ENCODE measurements at places on chromosomes 5 and 9.

- no peak for DNase-seq
Measured at GRCh38 chr9:87550253-87550954, 52.7 kb downstream of the DAPK1 start.

- no peak for DNase-seq
Measured at GRCh38 chr5:163384669-163385068, 52.7 kb upstream of the CCNG1 start.

DNA sequence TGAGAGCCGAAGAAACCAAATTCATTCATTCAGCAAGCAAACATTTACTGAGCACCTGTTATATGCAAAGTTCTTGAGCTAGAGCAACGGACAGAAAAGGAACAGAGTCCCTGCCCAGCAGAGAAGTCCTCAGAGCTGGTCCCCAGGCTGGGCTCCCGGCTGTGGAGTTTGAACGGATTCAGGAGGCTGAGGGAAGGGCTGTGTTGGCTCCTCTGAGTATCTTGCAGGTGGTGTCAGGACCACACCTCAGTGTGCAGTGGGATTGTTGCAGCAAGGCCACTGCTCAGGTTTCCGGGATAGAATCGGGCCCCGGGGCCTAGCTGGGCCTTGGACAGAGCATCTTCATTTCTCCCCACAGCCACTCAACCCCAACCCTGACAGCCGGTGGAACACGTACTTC is 5.1 kb downstream of the TBC1D13 start:
- no peak for DNase-seq

DNA sequence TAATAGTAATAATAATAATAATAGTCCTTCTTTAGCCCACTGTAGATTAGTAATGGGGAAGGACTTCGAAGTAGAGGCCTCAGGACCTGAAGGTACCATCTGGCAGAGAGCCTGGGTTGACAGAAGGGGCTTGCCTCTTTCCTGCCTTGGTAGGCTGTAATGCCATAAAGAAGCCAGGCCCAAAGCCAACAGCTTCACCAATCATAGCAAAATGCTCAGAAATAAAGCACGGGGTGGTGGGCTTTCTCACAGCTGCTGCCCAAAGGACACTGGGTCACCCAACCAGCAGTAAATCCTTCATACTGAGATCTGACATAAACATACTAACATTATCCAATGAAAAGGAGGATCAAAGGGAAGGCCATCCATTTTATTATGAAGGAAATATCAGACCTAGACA is 70.7 kb downstream of the SUSD1 start:
- no peak for DNase-seq

GRCh38 chr5:179553875-179554274 is 3.5 kb downstream of the RUFY1 start:
- no peak for DNase-seq

DNA sequence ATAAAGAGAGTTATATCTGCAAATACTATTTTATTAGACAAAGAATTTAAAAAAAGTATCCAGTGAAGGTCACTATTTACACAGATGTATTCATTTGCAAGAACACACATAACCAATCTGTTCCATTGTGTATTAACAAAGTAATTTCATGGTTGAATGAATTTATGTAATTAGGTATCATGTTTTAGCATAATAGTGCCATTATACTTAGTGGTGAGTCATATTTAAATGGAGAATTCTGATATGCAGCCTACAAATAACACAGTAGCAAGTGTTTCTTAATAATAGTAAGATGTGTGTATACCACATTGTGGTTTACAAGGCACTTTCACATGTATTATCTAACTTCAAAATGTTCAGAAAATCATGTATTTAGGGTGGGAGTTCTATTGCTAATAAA is 1028.5 kb upstream of the ACO1 start:
- DNase-seq = no peak

DNA sequence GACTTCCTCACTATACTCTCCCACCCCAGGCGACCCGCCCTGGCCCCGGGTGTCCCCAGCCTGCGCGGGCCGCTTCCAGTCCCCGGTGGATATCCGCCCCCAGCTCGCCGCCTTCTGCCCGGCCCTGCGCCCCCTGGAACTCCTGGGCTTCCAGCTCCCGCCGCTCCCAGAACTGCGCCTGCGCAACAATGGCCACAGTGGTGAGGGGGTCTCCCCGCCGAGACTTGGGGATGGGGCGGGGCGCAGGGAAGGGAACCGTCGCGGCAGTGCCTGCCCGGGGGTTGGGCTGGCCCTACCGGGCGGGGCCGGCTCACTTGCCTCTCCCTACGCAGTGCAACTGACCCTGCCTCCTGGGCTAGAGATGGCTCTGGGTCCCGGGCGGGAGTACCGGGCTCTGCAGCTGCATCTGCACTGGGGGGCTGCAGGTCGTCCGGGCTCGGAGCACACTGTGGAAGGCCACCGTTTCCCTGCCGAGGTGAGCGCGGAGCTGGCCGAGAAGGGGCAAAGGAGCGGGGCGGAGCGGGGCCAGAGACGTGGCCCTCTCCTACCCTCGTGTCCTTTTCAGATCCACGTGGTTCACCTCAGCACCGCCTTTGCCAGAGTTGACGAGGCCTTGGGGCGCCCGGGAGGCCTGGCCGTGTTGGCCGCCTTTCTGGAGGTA is 2.1 kb downstream of the CA9 start:
- DNase-seq = no peak

GRCh38 chr5:33631786-33632185 is 191.0 kb downstream of the TARS1 start:
- no peak for DNase-seq

Measured in stimulated activated CD4-positive, alpha-beta T cell treated with anti-CD3 and anti-CD28 coated beads, Interleukin-1b, Interleukin-23, amount 100 ng/mL, for 1 hour (primary cell).